ENCODE measurements at places on chromosomes 1 and 21. TPM values are rescaled to one million over a fixed set of nuclear protein-coding genes. Genes with fewer than 3 reads are reported as not detected.

Gene LDLRAD1
- polyA plus RNA-seq = not detected

Gene CDCA8
- polyA plus RNA-seq = 17.6 TPM

Gene CLEC20A
- 0.32 TPM for polyA plus RNA-seq

Gene OR14K1
- polyA plus RNA-seq = not detected

Gene ANKRD45
- polyA plus RNA-seq = 7.0 TPM

Gene UTS2
- polyA plus RNA-seq = 0.37 TPM

Gene LCE1B
- not detected for polyA plus RNA-seq

Gene WDR77
- polyA plus RNA-seq = 43.2 TPM

Gene TCP10L
- polyA plus RNA-seq = 2.0 TPM

Gene AIRE
- 0.49 TPM for polyA plus RNA-seq

Gene SMCP
- not detected for polyA plus RNA-seq

Gene CEP170
- polyA plus RNA-seq = 66.5 TPM

Gene AVPR1B
- 0.71 TPM for polyA plus RNA-seq

DNA sequence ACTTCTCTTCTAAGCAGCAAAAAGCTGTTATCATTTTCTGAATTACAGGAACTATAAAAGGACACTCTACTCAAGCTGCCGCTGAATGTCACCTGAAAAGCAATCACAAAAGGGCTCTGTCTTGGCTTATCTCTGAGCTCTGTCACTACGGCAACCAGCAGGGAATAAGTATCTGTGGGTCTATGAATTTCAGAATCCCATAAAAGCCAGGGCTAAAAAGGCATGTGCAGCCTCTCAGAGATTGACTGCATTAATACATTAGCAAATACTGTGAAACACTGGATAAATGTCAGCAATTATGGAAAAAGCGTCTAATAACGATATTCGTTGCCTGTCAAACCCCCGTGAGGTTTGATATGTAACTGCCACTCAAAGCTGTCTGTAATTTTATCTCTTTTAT, 210.2 kb upstream of the DMRTA2 start:
- DNase-seq = no peak

GRCh38 chr1:1929639-1930545, 10.8 kb upstream of the TMEM52 start:
- DNase-seq = no peak

- no peak for DNase-seq
Observed at GRCh38 chr1:89322402-89322801, 41.5 kb upstream of the GBP6 start.

GRCh38 chr1:238892612-238893011, 493.8 kb upstream of the CHRM3 start:
- no peak for DNase-seq

DNA sequence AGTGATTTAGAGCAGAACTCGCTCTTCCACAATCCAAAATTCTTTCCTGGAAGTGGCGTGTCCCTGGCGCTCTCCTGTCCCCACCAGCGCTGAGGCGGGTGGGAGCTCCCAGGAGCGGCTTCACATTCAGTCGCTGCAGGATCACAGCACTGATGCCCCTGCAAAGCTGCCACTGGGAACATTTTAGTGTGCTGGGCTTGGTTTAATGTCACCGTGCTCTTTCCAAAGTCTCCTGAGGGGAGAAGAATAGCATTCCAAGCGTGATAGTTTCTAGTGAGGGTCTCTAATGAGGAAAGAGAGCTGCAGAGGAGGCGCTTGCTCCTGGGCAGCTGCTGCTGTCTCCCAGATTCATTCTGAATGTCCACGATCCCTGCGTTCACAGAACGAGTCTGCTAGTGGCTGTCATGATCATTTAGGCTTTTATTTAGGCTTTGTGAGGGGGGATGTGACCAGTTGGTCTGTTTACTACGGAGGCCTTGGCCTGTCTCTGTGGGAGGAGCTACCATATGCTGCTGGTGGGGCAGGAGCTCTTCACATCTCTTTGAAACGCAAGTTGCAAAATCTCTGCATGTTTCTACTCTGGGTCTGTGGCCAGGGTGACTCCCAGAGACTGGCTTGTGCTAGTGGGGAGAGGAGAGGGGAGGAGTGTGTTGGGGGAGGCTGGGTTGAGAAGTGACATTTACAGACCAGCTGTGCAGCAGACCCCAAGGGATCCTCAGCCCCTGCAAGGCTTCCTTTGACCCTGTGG, 23.4 kb downstream of the OLFML3 start:
- no peak for DNase-seq

- no peak for DNase-seq
Observed at GRCh38 chr21:29557200-29557599, 258.5 kb downstream of the BACH1 start.

GRCh38 chr1:91883470-91883869, 2.5 kb downstream of the TGFBR3 start:
- no peak for DNase-seq

- DNase-seq = no peak
Observed at GRCh38 chr1:60584371-60584770, 498.0 kb upstream of the NFIA start.

DNA sequence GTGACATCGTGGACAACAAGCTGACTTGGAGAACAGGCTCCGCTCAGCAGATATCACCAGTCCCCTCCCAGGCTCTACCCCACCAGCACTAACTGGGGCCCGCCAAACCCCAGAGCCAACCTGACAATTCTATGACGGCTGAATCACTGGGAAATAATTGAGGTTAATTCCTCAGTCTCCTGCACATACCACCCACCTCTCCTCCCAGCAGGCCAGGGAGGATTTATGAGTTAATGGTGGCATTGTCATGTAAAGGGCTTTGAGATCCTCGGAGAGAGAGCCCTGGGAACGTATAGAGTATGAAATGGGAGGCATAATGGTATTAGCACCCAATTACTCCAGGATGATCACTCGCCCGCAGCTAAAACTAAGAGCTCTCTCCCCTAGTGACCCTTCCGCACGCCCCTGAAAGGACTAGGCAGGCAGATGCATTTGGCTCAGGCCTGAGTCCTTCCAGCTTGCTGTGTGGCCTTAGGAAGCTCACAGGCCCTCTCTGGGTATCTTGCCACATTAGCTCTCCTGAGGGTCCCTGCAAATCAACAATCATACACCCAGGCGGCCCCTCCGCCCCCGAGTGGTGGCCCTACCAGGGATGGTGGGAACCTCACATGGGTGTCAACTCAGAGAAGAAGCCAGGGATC, 27.3 kb upstream of the PAX7 start:
- no peak for DNase-seq

GRCh38 chr1:78468521-78468920, 22.3 kb upstream of the PTGFR start:
- no peak for DNase-seq

DNA sequence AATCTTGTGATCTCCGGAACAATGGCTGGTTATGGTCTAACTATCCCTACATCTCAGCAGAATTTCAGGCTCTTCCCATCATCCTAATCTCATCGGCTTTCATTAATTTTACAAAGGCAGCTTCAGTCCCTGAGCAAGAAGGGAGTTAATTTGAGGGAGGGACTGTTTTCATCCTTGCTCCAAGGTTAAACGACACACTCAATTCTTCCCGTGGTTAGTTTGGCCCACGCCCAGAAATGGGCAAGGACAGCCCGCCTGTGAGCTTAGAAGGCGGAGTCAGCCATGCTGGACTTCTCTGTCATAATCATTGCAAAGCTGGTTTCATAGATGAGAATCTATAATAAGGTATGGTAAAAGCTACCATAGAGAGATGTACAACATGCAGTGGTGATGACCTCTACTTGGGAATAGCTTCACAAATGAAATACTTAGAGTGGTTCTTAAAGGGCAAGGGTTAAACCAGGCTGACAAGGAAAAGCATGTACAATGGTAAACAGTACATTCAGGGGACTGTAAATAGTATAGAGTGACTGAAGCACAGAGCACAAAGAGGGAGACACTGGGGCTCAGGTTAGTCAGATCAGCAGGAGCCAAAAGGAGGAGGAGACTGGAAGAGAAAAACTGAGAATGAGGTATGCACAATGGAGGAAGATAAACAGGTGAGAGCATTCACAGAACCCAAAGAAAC, 108.8 kb downstream of the SMYD3 start:
- no peak for DNase-seq

DNA sequence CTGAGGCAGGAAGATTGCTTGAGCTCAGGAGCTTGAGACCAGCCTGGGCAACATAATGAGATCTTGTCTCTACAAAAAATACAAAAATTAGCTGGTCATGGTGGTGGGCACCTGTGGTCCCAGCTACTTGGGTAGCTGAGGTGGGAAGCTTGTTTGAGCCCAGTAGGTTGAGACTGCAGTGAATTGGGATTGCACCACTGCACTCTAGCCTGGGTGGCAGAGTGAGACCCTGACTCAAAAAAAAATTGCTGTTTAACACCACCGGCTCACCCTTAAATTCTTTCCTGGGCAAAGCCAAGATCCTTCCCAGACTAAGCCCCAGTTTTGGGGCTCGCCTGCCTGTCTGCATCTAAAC, 6.6 kb upstream of the NSUN4 start:
- DNase-seq = no peak

- DNase-seq = no peak
Observed at GRCh38 chr1:2194319-2194897, at the start of gene FAAP20. FAAP20 (minus strand) TSS chr1:2194772; CDS start chr1:2194749, 23 bp downstream.

GRCh38 chr1:17635811-17636210, 96.3 kb downstream of the ARHGEF10L start:
- no peak for DNase-seq

DNA sequence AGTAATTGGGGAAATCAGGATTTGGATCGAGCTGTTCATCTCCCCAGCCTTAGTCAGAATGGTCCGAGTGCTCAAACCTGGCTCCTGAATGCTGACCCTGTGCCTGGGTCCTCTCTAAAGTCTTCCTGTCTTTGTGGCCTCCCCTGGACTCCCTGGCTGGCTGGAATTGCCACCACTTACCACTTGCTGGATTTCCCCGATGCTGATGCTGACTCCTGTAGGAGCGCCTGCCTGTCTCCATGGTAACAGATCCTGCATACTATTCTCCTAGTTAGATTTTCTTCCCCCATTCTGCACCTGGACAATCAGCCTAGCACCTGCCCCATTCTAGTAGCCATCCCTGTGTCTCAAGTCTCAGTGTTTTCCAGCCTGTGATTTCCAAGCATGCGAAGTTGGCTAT, 382.2 kb upstream of the ESRRG start:
- no peak for DNase-seq

- no peak for DNase-seq
Observed at GRCh38 chr1:15618655-15619525, 1.6 kb downstream of the DDI2 start.

DNA sequence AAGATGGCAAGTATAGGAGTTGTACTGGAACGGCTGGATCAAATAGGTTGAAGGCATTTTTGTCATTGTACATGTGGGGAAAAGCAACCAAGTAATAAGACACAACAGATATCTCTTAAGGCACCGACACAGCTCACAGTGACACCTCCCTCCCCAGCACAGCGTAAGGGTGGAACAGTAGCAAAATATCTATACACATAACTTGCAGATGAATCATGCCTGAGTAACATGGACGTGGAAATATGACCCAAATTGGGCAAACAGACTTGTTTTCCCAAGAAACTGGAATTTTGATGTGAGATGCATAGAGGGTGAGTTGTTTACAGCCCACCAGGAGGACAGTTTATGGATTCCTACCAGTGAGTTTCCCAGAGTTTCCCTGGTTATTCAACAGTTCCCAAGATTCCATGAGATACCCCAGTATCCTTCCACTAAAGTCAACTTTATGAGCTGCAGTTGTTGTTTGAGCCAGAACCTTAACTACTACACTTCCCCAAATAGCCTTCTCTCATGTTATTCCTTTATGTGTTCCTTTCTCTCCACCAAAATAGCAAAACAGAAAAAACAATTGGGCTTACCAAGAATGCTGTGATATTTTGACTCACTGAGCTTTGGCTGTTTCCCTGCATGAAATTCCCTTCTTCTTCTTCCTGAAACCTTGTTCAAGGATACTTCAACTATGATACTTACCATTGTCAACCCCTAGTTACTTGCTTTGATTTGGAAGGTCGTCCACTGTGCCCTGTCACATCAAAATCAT, 7.1 kb upstream of the DR1 start:
- DNase-seq = no peak

DNA sequence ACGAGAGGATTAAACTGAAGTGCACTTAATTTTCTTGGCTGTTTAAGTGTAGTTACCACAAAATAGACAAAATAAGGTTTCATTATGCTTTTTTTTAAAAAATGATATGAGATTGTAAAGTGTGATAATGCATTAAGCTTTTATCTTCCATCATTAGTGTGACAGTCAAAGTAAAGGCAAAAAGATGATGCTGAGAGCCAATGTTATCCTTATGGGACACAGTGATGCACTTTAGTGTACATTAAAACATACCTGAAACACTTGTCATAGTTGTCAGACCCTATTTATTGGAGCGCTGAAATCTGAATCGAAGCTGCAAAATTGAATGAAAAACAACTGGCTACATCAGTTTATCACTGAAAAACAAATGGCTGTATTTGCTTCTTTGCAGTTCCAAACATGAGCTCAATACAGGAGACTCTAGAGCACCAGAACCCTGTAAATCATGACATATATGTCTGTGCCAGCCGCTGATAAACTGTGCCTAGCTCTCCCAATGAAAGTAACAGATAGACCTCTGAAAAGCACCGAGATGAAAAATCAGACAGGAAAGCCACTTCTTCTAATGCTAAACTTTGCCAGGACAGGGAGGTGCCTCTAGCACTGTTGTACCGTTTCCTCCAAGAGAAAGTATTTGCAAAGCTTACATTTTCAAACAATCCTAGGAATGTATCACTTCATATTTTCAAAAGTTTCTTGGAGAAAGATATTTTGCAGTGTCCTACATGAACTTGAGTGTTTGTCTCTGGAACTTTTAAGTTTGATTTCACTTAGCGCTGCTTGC, 120.7 kb upstream of the TMPRSS15 start:
- no peak for DNase-seq

DNA sequence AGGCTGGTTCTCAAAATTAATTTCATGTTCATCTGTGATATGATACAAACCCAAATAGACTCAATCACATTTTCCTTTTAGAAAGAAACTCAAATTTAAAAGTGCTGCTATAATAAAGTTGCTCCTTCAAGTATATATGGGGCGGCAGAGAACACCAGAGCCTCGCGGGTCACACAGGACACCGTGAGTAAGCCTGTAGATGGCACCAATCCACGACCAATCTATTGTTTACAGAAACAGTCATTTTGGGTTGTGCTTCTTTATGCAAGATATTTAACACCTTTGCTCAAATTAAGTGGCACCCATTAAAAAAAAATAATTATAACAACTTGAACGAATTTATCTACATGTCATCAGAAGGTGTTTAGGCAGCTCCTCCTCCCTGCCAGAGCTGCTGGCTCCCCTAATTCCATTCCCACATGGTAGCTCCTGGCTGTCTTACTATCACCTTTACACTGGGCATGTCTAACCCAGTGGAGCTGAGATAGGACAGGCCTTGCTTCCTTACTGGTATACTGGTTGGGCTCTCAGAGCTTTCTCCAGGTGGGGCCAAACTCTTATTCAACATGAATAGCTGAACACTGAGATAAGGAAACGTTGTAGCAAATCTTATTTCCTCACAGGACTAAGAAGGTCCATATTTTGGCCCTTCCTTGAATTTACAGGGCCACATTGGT, 287.0 kb downstream of the SDCCAG8 start:
- DNase-seq = no peak

All from right renal pelvis (tissue), 4 donors.